ENCODE measurements at places on chromosomes 6 and 20.

GRCh38 chr6:82227770-82228169 is 19.8 kb downstream of the IBTK start:
- no peak for DNase-seq

GRCh38 chr20:1870792-1871550 is 24.2 kb upstream of the SIRPA start:
- DNase-seq, result no peak

GRCh38 chr6:39029156-39030011 is 19.2 kb upstream of the GLP1R start:
- DNase-seq, result peak; percentile 36

DNA sequence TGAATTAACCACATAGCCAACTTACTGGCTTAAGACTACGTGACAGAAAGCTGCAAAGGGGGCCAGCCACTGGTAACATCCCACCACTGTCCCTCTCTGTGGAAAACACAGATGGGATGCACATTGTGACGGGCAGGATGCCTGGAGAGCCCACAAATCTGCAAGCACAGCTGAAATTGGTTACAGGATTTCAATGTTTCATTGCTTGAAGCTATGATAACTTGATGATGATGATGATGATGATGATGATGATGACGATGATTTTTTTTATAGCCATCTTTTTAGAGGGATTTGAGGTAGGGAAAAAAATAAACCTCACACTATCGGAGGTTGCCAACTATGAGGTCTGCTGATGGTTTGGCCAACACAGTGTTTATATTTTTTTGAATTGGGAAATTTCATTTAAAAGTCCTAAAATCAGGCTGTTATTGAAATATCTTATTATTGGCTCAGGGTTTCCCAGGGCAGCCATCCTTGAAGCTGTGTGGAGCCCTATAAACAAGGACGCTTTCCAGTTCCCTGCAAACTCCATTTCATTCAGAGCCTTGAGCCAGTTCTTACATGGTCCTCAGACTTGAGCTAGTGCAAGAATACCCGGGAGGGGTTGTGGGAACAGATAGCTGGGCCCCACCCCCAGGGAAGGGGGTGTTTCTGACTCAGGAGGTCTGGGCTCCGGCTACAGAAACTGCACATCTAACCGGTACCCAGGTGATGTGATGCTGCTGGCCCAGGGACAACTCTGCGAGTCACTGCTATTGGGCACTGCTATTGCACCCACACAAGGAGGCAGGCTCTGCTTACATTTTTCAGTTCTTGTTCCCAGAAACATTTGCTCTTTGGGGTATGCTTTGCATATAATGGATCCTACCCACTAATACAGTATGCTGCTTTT is 27.1 kb downstream of the BCAS1 start:
- DNase-seq, result peak; percentile 18

DNA sequence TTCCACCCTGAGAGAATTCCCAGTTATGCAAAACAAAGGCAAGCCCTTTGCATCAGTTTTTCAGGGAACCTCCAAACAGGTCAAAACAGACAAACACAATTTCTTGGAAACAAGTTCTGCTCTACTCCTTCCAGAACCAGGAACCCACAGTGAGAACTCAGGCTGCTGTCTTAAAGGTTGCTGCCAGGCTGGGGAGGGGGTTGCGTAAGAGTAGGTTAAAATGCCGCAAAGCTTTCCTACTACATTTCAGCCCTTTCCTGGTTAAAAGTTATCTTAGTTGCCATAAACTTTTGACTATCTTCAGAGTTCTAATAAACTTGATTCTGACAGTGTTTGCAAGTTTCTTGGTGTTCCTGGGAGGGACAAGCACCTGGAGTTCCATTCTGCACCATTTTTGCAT is 33.8 kb downstream of the KPNA5 start:
- no peak for DNase-seq

- DNase-seq, result peak; percentile 98
Measured at GRCh38 chr6:29953001-29953441, 10.7 kb downstream of the HLA-A start.

DNA sequence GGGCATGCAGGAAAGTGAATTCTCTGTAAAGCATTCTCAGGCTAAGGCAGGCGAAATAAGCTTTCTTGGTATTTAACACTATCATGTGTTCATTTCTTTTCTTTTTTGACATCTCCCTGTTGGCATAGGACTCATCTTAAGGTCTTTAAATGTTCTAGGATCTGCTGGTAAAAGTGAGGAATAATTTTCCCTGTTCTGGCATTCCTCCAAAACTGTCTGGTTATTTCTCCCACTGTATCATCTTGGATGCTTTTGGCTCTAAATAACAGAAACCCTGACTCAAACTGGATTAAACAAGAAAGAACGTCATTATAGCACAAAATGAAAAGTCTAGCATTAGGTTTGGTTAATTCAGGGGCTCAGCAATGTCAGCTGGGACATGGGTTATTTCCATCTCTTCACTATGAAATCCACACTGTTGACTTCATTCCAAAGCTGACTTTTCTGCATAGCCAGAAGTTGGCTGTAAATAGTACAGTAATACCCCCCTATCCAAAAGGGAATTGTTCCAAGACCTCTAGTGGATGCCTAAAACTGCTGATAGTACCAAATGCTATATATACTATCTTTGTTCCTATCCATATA is 37.9 kb upstream of the SNAP25 start:
- no peak for DNase-seq

DNA sequence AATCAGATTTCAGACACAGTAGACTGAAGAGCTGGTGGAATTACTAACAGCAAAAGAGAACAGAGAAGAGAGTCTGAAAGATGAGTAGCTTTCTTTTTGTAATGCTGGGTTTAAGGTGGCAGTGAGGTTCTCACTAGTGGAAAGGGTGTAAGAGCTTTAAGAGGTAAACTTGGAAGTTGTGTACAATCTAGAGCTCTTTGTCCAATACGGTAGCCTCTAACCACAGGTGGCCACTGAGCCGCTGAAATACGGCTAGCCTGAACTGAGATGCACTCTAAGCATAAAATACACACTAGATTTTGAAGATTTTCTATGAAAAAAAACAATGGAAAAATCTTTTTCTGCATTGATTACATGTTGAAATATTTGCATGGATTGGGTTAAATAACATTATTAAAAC is 4.0 kb downstream of the ELOVL2 start:
- DNase-seq, result no peak

- peak; percentile 83 for DNase-seq
Measured at GRCh38 chr20:5078399-5078958, 41.3 kb downstream of the PCNA start.

GRCh38 chr20:36271639-36272546 is 34.2 kb upstream of the DLGAP4 start:
- DNase-seq, result no peak

DNA sequence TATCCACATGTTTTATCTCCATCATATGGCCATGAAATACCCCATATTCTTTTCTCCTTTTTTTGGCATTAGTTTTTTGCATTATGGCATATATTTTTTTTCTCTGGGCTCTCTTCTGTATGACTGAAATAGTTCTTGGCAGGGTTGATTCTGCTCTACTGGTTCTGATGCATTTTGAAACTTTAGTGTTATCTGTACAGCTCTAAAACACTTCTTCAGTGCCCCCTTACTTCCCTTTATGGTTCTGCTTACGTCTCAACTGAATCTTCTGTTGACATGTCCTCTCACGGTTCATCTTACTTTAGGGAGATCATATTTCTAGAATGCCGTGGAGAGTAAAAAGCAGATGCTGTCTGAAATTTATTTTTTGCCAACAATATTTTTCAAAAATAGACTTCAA is 23.2 kb upstream of the TXNDC5 start:
- DNase-seq, result no peak

DNA sequence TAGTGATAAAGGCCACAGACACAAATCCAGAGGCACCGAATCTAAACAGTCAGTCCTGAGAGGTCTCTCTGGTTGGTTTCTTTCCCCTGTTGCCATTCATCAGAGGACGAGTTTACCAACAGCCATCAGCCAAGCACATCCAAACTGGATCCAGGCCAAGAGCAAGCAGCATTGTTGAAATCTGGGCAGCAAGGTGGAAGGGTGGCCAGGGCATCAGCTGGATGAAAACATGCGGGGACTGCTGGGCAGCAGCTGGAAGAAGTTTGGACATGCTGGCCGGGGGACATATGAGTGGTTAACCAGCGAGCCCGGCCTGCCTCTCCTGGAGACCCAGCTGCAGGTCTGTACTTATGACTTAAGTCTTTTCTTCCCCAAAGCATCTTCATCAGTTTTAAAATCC is at the start of gene SMIM28:
Gene SMIM28 (plus strand): TSS at position 62 of the 400 bp plus-strand sequence. CDS start 168 bp downstream, at position 230.
- no peak for DNase-seq
